ENCODE measurements at places on chromosomes 6 and 20.

DNA sequence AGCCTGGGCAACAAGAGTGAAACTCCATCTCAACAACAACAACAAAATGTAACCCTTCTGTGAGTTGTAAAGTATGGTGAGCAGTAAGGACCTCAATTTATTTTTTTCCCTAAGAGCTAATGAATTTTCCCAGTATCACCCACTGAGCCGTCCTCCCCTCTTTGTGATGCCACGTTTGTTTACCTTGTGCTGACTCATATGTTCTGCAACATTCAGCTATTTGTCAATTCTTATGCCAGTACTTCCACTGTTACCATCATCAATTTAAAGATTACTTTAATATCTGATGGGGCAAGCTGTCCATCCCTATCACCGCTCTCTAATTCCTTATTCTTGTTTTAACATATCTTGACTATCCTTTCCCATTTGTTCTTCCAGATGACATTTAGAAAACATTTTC, 37.5 kb downstream of the MAK start:
- ATAC-seq: peak; percentile 21

DNA sequence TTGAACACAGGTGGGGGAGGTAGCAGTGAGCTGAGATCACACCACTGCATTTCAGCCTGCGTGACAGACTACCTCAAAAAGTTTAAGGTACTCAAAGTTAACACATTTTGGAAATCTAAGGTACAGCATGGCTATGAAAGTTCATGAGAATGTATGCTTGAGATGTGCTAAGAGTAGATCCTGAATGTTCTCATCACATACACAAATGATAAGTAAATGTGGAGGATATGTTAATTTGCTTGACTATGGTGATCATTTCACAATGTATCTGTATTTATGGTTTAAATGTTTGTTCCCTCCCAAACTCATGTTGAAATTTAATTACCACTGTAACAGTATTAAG, 20.1 kb upstream of the SERPINB1 start:
- no peak for ATAC-seq

GRCh38 chr6:20242397-20242796, 30.1 kb upstream of the MBOAT1 start:
- no peak for ATAC-seq

DNA sequence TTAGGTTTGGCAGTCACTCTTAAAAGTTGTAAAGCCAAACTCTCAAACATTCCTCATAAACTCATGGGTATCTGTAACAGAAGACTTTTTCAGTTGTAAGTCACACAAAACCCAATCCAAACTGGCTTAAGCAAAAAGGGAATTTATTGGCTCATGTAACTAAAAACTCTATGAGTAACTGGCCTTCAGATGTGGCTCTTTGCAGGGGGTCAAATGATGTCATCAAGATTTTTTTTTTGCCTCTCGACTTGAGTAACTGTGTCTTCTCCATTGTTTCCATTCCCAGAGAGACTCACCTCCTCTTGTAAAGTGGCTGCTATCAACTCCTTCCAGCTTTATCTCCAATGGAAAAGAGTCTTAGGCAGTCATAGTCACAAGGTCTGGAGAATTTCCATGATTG, 645.0 kb downstream of the DHX35 start:
- no peak for ATAC-seq

Measured in SK-N-SH treated with all-trans-retinoic acid at 6 μM for 48 hours (cell line).